Endodermal cell (in vitro differentiated cells): ENCODE measurements at places on chromosomes 7 and 10.
A peak's percentile ranks its signal among the peaks of the same experiment; 100 is the strongest.

GRCh38 chr7:9776900-9777299 is 1196.8 kb upstream of the PHF14 start:
- peak; percentile 65 for DNase-seq

DNA sequence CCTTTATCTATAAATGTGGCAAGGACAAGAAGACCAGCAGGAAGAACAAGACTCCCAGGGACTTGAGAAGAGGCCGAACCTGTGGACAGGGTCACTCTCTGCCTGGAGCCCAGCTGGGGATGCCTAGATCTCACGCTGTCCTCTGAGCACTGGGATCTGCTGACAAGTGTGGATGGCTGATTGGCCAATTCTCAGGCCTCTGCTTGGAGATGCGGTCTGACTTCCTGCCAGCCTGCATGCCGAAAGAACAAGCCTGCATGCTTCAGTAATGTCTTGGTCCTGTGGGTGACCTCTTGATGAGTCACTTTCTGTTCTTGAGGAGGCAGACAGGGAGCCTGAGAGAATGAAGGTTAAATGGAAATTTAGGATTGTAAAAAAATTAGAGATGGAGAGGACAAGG is 84.7 kb downstream of the TMEM178B start:
- DNase-seq: peak; percentile 77

DNA sequence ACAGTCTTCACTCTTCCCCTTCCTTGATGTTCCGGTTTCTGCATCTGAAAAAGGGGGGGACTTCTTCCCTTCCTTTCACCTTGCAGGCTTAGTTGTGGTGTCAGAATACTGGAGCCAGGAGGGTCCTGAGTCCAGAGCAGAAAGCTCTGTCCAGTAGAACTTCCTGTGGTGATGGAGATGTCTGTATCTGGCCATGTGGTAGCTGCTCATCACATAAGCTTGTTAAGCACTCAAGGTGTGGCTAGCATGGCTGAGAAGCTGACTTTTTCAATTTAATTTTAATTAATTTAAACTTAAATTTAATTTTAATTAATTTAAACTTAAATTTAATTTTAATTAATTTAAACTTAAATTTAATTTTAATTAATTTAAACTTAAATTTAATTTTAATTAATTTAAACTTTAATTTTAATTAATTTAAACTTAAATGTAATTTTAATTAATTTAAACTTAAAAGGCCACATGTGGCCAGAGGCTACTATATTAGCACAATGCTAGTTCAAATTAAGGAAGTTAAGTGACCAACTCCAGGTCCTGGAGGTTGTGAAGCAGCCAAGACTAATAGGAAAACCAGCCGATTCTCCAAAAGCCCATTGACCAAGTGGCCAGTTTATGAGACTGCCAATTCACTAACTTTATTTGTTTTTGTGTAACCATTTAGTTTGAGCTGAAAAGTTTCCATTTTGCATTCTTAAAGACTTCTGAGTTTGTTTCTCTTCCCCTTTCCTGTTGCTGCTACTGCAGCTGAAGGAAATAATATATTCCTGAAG is 16.3 kb downstream of the MSRB2 start:
- no peak for DNase-seq

- DNase-seq: no peak
Observed at GRCh38 chr7:2903682-2904162, 59.6 kb upstream of the GNA12 start.

- DNase-seq: no peak
Observed at GRCh38 chr7:84693483-84693882, 493.4 kb downstream of the SEMA3D start.

DNA sequence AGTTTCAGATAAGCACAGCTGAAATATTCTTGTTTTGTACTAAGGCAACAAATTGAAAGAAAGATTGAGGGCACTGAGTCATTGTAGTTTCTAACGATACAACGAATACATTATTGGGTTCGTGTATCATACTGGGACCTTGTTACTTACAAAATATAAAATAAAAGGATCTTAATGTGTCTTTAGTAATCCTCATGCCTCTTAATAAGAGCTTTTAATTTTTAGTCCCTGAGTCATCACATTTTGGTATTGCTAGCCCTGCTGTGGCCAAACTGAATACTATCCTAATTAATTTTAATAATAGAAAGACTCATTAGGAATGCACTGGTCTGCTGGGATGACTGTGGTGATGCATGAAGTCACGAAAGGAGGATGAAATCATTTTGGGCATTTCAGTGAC is 309.7 kb downstream of the EXOC4 start:
- DNase-seq: no peak

GRCh38 chr7:69748530-69748929 is 150.3 kb downstream of the AUTS2 start:
- DNase-seq: no peak

DNA sequence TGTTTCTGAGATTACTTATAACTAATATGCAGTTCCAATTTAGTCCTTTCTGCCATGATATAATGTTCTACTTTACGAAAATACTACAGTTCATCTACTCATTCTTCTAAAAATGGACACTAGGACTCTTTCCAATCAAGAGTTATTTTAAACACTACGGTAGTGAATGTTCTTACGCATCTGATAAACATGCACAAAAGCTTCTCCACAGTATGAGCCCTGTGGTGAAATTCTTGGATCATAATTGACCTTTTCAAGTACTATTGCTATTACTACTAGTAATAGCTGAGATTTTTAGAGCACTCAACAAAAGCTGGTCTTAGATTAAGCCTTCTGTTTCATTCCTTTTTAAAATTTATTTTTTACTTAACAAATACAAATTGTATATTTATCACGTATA is 106.4 kb downstream of the CH25H start:
- DNase-seq: no peak

DNA sequence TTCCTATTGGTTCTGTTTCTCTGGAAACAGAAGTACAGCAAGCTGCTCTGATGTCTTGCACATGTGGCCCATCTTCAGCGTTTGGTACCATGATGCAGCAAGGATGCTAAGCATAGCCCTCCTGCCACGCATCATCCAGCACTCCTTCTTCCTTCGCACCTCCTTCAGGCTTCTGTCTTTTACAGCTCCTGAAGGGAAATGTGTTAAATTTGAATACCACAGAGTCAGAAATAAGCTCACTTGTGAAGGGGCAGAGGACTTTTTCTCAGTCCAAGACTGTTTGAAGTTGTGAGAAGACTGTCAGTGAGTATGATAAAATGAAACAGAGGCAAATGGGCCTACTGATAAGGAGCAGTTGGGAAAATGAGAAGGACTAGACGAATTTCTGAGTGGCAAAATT is 20.7 kb downstream of the TSPAN13 start:
- DNase-seq: no peak

- DNase-seq: no peak
Observed at GRCh38 chr10:6120691-6121090, 31.9 kb downstream of the RBM17 start.

DNA sequence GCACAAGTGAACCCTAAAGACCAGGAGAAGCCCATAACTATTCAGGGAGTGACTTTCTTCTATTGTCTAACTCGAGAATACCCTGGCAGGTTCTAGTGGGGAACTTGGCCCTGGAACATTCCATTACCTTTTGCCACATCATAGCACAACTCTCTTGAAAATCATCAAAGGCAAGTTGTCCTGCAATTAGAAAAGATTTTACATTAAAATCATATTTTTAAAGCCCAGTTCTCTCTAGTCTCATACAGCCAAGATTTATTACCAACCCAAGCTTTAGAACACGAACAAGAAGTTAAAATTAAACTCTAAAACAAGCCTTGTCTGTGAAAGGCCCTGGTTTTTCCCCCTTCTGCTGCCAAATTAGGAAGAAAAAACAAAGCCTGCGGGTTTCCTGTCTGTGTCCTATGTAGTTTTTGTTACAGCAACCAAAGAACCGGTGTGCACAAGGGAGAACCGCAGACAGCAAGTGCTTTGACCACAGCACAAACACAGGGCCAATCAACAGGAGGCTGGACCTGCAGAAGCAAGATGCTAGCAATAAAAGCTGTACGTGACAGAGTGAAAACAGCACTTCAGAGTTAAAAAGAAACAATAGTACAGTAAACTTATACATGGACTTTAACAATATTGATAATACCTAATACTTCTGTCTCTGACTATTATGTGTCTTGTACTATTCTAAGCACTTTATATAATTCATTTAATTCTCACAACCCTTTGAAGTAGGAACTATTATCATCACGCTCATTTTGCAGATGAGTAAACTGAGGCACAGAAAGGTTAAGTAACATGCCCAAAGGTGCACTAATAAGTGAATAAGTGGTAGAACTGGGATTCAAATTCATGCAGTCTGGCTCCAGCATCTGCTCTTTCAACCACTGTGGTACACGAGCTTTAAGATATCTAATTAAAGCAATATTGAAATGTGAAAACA is 65.8 kb downstream of the STK17A start:
- no peak for DNase-seq

DNA sequence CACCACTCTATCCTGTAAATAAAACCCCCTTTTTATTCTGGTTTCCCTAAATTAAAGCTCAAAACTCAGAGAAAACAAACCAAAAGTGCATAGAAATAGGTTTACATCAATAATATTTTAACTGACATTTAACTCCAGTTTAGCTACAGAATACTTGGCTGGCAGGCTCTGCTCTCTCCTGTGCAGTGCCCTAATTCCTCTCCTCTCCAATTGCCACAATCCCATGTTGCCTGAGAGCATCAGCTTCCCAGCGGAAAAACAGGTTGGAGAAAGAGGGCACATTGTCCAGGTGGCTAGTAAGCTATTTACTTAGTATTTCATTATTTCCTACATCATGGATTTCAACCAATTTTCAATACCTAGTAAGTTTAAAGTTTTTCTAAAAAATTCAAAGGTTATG is 8.7 kb downstream of the SEMA3E start:
- no peak for DNase-seq

GRCh38 chr10:21870849-21871248 is 132.7 kb downstream of the DNAJC1 start:
- DNase-seq: no peak

GRCh38 chr10:1677307-1677939 is 59.9 kb downstream of the ADARB2 start:
- DNase-seq: no peak

DNA sequence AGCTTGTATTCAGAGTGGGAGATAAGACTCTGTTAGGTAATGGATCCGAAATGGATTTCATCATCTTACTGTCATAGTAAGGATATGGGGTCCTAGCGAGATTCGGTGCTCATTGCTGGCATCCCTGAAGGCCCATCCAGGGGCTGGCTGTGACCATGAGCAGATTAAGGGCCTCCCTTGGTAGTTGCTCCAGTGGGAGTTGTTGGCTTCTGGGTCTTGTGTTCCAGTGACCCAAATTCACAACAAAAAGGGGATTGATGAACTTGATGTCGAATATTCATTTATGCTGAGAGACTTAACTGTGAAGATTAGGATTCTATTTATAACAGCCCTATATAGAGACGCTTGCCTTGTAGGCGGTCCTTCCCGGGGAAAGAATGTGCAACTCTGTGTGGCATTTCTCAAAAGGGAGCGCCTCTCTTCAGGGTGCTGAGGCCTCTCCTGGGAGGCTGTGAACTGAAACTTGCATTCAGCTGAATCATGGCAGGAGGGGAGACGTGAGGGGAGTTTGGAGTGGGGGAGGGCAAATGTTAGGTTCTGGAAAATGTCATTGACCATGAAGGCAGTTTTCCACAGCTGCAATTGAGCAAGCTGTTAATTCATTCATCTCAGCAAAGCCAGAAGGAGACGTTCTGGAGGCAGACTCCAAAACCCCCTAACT is 233.1 kb upstream of the FZD8 start:
- DNase-seq: peak; percentile 86
